ENCODE measurements at places on chromosomes 7 and 10. TPM values are rescaled to one million over a fixed set of nuclear protein-coding genes. Genes with fewer than 3 reads are reported as not detected.

Gene PDK4
- 17.4 TPM for polyA plus RNA-seq

Gene PAPOLB
- polyA plus RNA-seq = 0.18 TPM

Gene SH2D4B
- polyA plus RNA-seq = 0.15 TPM

Gene ARHGEF5
- 18.8 TPM for polyA plus RNA-seq

Gene TEX36
- polyA plus RNA-seq = not detected

Gene PSTK
- polyA plus RNA-seq = 12.7 TPM

Gene TYW1B
- 8.6 TPM for polyA plus RNA-seq

Gene VWDE
- 8.7 TPM for polyA plus RNA-seq
